Cerebellar nuclear complex (tissue), 1 donor: ENCODE measurements at places on chromosomes 2 and 18.
A peak's percentile ranks its signal among the peaks of the same experiment; 100 is the strongest.

GRCh38 chr2:7405861-7406715 lies 488.9 kb downstream of the RNF144A start:
- no peak for DNase-seq

GRCh38 chr2:239539776-239540100 lies 138.9 kb upstream of the HDAC4 start:
- DNase-seq = no peak

GRCh38 chr2:110140401-110140800 lies 24.8 kb upstream of the MALL start:
- DNase-seq = no peak

DNA sequence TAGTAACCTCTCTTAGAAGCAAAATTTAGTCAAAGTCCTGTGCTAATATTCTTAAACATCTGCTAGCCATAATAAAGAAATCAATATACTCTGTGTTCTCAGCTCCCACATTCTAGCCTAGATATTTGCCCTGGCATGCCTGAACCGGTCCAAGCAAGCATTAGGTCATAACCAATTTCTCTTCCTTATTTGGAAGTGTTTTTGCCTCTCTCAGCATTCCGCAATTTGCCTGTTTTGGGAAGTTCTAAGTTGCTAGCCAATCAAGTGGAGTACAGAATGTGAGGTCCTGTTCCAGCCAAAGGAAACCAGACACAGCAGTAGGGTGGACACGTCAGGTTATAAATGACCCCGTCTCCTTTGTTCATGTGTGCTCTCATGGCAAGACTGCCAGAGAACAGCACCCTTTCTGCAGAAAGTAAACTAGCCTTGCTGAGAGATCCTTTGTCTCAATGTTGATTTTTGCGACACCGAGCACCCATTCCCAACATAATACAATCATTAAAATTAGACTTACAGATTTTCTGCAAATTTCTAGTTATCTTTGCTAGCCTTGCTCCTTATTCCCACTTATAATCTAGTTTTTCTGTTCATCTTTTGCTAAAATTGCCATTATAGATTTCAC lies 13.0 kb upstream of the SULT1C4 start:
- no peak for DNase-seq

- DNase-seq = no peak
These were observed 151.8 kb upstream of the UNC80 start for GRCh38 chr2:209619782-209620181.

DNA sequence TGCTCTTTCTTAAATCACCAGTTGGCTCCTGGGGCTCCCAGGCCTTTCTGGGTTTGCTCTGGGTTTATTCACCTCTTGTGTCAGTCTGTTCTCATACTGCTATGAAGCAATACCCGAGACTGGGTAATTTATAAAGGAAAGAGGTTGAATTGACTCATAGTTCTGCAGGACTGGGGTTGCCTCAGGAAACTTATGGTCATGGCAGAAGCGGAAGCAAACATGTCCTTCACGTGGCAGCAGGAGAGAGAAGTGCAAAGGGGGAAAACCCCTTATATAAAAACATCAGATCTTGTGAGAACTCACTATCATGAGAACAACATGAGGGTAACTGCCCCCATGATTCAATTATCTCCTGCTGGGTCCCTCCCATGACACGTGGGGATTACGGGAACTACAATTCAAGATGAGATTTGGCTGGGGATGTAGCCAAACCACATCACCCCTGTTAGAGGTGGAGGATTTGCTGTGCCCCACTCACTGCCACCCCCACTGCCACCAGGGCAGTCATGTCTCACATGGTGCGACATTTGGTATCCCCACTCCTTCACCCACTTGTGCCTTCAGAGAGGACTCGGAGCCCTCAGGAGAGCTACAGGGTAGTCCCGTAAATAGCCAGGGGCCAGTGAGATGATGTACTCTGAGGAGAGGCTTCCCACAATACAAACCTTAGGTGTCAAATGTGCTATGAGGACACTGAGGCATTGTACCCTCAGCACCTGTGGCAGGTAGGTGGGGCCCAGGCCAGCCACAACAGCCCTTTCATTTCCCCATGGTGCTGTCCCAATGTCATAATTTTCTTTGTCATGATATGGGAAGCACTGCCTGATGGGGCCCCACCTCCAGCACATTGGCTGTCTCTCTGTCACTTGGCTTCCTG lies 35.7 kb downstream of the CDC42EP3 start:
- no peak for DNase-seq

DNA sequence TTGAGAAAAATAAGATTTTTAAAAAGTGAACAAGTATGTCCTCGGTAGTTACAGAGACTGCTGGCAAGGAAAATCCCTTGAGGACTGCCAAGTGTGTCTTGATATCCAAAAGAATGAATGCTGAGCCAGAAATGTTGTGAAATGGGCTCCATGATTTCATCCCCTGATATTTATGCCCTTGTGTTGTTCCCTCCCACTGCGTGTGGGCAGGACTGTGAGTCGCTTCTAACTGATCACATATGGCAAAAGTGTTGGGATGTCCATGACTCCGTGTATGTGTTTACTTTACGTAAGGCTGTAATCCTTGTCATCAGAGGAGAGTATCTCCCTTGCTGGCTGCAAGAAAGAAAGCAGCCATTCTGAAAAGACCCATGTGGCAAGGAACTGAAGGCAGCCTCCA lies 285.1 kb downstream of the SS18 start:
- DNase-seq = no peak

GRCh38 chr2:44707945-44708660 lies 233.4 kb upstream of the SIX3 start:
- no peak for DNase-seq

DNA sequence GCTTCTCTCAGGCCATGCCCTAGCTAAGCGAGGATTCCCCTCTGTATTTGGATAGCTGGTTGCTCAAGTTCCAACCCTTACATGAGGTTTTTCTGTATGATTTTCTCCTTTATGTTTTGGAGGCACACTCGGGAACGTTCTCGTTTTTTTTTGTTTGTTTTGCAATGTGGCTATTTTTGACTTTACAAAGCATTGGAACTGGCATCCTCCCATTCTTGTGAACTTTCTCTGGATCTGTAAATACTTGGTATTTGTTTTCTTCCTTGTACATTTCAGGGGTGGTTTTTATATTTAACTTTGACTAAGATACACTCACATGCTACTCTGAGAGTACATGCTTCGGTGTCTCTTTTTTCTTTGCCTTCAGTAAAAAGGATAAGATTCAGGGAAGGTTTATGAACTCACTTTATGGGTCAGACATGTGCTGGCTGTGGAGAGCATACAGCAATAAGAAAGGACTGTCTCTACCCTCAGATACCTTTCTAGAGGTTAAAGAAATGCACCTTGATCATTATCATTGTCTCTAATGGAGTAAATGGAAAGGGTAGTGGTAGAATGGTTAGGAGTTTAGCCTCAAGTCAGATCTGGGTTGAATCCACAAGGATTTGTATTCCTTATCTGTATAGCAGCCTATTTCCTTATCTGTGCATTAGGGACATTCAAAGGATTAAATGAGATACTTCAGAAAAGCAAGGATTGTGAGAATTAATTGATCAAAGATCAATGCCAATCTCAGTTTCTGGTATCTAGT lies 61.9 kb downstream of the MEIS1 start:
- DNase-seq = no peak

- no peak for DNase-seq
These were observed 240.2 kb downstream of the DYSF start for GRCh38 chr2:71693286-71694270.

DNA sequence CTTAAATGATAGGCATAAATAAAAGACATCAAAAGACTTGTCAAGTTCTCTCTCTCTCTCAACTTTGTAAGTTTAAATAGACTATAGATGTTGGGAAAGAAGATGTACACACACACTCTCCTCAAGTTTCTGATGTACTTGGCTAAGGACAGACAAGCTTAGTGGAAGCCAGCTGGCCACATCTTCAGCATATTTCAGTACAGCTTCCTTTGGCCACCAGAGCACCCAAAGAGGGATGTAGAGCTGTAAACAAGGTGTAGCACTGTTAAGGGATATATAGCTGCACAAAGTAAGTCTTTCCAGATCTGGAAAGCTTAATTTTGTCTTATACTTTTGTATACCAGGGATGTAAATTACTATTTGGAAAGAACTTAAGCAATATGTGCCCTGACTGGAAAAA lies 64.3 kb upstream of the MSTN start:
- no peak for DNase-seq

DNA sequence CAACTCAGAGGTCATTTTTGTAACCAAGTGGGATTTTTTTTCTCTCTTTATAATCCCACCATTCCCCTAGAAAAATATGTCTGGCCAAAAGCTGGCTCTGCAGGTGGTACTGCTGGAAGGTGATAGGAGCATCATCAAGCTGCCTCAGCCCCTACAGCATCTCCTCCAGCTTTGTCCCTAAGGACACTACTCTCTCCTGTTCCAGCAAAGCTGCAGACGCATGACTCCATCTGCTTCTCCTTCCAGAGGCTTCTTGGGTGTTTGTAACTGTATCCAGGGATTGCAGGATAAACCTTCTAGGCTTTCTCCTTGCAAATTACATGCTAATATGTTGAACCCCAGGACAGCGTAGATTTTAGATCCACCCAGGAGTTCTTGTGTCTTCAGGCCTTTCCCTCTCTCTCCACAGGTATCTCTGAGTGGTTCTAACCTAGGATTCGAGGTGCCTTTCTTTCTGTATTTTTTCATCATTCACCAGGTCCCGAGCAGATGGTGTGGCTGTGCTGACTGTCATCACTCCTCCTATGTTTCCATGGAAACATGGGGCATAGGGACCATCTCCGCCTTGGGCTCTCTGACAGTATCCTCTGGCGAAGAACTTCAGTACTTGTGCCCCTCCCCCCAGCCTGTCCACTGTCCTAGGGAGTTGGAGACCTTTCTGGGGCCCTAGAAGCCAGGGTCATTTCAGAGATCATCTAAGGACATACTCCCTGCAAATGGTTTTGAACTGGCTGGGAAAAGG lies 34.3 kb downstream of the AFF3 start:
- DNase-seq = peak; percentile 9

DNA sequence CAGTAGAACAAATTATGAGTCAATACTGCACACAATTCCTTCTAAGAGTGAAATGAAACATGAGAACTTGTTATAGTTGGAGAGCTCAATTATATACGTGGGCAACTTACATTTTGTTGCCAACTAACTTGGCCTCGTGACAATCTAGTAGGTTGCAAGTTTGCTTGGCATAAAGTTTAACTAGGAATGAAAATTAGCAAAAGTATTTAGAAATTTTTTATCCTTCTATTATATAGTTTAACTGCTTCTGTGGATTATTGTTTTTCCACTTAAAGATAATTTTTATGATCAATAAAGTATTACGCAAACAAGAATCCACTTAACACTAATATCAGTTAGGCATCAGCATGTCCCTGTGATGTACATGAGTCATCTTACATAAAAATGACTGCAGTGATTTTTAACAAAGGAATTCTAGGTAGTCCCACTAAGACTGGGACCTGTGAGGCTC lies 41.1 kb downstream of the FAM124B start:
- DNase-seq = no peak

DNA sequence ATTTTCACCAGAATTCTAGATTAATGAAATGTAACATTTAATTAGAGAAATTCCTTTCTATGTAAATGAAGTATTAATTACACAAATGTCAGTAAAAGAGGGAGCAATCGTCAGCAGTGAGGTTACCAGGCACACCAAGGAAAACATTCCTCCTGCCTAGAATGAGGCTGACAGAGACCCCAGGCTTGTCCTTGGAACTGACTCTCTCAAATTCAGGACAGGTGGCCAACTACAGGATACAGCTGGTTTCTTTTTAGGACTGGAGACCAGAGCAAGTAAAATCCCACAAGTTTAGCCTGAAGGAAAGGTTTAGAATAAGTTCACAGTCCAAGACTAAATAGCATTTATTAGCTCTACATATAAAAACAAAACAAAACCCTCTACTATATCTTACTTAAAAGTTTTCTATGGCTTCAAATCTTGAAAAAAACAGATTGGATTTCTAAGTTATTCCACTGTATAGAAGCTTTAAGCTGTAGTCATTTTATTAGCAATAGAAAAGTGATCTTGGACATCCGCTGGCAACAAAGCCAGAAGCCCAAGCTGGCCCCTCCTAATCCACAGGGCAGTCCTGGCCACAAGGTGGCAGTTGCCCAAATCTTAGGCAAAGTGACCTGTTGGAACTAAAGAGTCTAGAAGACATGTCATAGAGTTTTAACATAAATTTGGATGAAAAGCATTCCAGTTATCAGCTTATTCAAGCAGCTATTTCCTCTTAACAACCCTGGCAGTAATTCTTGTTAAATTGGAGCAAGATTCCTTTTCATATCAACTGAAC lies 81.0 kb downstream of the SP3 start:
- no peak for DNase-seq

DNA sequence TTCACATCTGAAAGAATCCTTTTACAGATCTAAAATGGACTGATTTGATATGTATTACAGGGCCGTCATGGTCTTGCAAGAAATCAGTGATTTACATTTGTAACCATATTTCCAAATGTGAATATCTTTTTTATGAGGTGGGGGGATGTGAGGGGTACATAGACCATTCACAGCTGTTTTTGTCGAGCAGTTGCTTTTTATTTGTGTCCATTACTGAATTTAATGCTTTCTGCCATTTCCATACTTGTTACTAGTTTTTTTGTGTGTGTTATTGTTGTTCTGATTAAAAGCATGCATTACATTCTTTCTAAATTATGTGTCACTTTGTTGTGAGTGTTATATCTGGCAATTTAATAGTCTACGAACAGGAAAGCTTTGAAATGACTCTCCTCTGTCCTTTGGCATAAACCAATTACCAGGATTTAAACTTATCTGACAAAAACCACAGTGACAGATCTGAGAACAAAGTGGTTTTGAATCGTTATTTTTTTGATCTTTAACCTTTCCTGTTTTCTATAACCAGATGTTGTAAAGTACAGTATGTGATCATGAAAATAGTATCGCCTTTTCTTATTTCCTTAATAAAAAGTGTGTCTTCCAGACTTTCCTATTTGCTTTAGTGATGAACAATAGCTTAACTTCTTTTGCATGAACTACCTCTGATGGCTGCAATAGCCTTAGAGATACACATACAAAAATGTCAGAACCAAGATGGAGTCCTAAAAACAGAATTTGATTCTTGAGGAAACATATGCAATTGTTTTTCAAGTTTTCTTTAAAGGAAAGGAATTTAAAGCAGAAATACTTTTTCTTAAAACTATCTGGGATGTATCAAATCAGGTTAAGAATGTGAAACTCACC lies 354.2 kb upstream of the ACVR2A start:
- DNase-seq = no peak

- DNase-seq = no peak
These were observed 50.6 kb upstream of the OSR1 start for GRCh38 chr2:19409046-19409445.

DNA sequence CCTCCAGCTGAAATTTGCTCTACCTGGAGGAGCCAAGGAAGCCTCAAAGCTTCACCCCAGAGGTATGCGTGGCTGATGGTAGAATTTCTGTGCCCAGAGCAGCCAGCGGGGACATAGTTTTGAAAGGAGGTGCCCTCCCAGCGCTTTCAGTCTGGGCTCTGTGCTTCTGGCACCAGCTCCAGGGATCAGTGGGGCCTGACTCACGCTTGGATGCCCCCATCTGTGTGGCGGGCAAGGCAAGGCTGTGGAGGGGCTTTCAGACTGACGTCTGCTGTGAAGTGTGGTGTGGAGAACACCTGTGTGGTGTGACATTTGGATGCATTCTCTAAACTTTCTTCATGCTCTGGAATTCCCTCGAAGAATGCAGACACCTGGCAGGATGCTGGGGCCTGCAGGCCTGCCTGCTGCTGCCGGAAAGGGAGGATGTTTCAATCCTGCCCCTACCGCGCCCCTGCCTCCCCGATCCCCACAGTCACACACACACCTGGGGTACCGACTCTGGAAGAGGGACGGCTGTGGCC lies 84.1 kb downstream of the CTIF start:
- no peak for DNase-seq

GRCh38 chr2:46459694-46460093 lies 19.7 kb upstream of the TMEM247 start:
- no peak for DNase-seq

GRCh38 chr2:126777620-126777978 lies 121.1 kb upstream of the TEX51 start:
- DNase-seq = no peak
